Head of caudate nucleus (tissue), 42 donors: ENCODE measurements at places on chromosomes 2 and 18.
A peak's percentile ranks its signal among the peaks of the same experiment; 100 is the strongest.

DNA sequence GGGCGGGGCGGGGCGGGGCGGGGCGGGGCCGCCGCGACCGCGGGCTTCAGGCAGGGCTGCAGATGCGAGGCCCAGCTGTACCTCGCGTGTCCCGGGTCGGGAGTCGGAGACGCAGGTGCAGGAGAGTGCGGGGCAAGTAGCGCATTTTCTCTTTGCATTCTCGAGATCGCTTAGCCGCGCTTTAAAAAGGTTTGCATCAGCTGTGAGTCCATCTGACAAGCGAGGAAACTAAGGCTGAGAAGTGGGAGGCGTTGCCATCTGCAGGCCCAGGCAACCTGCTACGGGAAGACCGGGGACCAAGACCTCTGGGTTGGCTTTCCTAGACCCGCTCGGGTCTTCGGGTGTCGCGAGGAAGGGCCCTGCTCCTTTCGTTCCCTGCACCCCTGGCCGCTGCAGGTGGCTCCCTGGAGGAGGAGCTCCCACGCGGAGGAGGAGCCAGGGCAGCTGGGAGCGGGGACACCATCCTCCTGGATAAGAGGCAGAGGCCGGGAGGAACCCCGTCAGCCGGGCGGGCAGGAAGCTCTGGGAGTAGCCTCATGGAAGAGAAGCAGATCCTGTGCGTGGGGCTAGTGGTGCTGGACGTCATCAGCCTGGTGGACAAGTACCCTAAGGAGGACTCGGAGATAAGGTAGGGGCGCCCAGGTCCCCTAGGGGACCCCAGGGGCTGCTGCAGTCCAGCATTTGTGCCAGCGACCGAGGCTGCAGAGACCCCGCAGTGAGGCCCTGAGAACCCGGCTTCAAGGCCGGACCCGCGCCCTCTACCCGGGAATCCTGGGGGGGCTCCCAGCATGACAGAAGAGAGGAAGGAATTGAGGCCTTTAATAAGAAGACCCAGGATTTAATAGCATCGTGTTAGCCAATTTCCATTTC is at the start of gene KHK:
KHK (plus strand) TSS at position 49 of the 870 bp plus-strand sequence; CDS start at position 537, 488 bp downstream.
- DNase-seq: peak; percentile 67

- DNase-seq: no peak
Observed at GRCh38 chr18:58662118-58662517, 9.1 kb upstream of the MALT1 start.

- no peak for DNase-seq
Observed at GRCh38 chr18:56550121-56550520, 88.3 kb downstream of the TXNL1 start.

- no peak for DNase-seq
Observed at GRCh38 chr2:26471766-26472706, 5.9 kb downstream of the OTOF start.

DNA sequence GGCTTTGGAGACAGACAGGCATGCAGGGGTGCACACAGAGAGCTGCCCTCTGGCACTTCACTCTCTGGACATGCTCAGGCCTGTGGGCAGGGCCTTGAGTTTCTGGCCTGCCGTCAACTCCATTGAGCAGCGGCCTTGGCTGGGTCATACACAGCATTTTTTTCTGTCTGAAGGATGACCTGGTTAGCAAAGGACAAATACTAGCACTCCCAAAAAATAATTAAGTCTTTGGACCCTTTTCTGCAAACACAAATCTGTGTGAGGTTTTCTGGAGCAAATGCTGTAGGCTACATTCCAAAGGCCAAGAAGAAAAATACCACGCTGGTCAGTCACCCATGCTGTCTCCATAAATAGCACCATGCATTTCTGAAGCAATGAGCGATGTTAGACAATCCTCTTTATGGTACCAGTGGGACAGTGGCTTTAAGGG is 124.7 kb upstream of the CTAGE1 start:
- no peak for DNase-seq

- no peak for DNase-seq
Observed at GRCh38 chr2:158904627-158905177, 63.7 kb upstream of the TANC1 start.

DNA sequence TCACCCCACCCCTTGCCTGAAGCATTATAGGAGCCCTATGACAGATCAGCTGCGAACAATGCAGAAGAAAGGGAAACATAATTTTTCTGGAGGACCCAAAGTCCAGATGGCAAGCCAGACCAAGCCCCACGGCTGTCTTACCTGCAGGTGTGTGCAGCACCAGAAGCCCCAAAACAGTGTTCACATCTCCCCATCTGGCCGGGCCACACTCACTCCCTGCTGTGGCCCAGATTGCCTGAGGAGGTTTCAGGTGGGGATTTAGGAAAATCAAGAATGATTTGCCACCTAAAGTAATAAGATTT is 11.7 kb upstream of the STK17B start:
- no peak for DNase-seq

GRCh38 chr2:5592916-5593315 is 99.3 kb upstream of the SOX11 start:
- no peak for DNase-seq

GRCh38 chr18:46343931-46344372 is 239.8 kb downstream of the HAUS1 start:
- DNase-seq: no peak

GRCh38 chr2:55175254-55176093 is 56.6 kb downstream of the CLHC1 start:
- DNase-seq: no peak

- no peak for DNase-seq
Observed at GRCh38 chr18:34880403-34880802, 160.8 kb upstream of the MAPRE2 start.

DNA sequence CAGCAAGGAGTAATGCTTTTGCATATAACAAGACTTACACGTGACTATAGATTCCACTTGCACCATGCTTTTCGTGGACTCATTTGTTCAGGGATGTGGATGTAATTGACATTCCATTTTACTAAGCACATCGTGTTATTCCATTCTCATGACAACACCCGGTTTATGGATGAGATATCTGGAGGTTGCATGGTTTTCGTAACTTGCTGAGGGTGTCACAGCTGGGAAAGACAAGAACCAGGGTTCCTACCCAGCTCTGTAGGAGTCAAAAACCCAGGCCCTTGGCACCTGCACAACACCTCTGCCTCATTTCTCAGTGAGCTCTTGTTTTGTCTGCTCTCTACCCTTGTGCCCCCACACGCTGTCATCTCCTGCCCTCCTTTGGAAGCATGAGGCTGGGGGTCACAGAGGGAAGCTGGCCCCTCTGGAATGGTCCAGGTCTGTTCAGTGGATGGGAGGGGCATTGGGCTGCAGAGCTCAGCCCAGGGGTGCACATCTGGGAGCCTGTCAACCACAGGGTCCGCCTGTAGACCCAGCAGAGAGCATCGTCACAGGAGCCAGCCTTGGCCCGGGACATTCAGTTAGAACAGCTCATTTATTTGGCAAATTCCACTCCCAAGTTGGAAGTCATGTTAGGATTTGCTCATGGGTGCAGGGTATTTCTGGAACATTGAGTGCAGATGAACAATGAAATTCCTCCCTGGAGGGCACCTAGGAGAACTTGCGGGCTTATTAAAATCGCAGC is 120.1 kb upstream of the TWIST2 start:
- no peak for DNase-seq

- no peak for DNase-seq
Observed at GRCh38 chr2:137943678-137944347, 20.5 kb upstream of the HNMT start.

DNA sequence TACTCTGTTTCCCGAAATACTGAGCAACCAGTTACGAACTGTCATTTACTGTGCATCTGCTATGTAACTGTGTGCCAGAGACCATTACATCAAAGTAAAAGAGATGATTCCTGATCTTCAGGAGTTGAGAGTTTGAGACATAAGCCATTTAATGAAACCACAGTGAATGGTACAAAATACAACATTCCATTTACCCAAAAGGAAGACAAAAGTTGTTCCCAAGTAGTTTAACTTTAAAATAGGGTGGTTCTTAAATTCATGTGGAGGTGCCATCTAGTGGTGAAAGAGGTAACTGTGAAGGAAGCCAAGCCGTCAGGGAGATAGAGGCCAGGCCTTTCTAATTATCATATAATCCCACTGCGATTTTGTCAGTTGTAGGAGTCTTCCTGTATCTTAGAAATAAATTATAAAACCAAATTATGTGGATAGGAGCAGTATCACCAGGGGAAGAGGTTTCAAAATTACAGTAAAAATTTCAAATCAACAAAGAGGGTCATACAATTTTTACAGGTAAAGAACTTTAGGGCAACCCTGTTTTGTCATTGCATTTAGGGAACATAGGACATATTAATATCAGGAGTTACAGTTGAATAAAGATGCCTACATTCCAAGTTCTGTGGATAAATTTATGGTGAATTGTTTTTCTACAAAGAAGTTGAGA is 67.7 kb downstream of the EPAS1 start:
- no peak for DNase-seq

GRCh38 chr2:15159751-15160177 is 401.4 kb downstream of the NBAS start:
- DNase-seq: peak; percentile 81

DNA sequence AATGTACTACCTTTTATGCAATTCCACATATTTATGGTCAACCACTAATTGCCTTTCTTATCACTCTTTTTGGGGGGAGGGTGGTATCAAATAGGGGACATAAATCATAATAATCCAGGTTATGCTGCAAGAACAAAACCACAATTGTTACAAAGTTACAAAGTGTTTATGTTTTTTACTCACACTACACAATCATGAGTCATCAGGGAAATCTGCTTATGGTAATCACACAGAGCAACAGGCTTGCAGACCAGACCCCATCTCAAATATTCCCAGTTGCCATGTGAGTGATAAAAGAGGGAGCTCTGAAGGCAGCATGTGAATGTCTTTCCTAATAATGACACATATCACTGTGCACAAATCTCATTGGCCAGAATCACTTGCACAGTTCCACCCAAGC is 304.7 kb upstream of the TMEFF2 start:
- no peak for DNase-seq

GRCh38 chr18:10398571-10398970 is 55.9 kb upstream of the APCDD1 start:
- no peak for DNase-seq

DNA sequence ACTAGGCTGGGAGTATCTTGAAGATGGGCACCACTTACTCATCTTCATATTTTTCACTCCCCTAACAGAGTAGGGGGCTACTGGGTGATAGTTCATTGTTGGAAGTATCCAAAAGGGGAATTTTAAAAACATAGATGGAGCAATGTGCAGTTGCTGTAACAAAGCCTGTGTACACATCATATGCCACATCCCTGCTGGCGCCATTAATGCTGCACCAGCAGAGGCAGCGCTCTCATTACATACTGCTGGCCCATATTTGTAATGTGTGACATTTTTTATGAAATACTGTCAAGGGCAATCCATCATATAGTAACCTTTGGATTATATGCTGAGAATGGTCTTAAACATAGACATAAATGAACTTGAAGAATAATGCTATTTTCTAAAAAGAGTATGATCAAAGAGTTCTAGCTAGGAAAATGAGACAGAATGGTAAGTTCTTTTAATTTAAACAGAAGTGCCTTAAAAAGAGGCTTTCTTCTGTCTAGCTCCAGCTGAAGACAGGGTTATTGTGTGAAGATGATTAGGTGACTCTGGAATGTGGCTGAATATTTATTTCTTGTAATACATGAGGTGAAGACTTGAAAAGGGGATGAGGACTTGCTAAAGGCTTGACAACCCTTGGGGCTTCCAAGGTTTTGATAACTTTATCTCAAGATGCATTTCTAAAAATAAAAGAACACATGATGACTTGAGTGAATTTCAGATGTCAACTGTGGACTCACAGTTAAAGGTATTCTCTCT is 2.4 kb upstream of the TMEM178A start:
- DNase-seq: no peak

GRCh38 chr18:77559274-77559910 is 309.7 kb downstream of the GALR1 start:
- no peak for DNase-seq

- DNase-seq: no peak
Observed at GRCh38 chr2:30272761-30273573, 41.6 kb downstream of the LBH start.

DNA sequence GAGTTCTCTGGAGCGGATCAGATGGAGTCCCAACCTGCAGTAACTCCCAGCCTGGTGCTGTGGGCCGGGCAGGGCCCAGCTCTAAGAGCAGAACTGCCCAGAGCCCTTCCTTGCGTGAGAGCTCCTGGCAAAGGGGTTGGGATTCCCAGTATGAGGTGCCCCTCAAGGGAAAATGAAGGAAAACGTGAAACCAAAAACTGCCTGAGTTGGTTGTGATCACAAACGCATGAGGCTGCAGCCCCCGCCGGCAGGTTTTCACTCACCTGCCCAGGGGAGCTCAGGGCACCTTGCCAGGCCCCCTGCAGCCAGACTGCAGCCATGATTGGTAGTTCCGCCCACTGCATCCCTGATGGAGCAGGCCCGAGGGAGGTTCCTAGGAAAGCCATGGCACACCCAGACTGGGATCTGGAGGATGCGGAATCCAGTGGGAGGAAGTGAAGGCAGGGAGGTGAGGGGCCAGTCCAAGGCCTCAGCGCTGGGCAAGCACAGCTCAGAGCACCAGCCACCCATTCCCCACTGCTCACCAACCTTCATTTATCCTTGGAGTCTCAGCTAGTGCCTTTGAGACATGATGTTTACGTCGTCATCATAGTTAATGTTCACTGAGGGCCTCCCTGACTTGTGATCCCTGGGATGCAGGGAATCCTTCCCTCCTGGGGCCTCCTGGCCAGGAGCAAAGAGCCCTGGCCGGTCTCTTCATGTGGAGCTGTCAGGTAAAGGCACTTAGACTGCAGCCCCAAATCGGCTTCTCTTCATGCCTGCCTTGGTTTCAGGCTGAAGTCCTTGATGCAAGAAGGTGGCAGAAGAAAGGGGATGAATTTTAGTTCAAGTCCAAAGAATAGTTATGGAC is 103.2 kb downstream of the INHBB start:
- no peak for DNase-seq

DNA sequence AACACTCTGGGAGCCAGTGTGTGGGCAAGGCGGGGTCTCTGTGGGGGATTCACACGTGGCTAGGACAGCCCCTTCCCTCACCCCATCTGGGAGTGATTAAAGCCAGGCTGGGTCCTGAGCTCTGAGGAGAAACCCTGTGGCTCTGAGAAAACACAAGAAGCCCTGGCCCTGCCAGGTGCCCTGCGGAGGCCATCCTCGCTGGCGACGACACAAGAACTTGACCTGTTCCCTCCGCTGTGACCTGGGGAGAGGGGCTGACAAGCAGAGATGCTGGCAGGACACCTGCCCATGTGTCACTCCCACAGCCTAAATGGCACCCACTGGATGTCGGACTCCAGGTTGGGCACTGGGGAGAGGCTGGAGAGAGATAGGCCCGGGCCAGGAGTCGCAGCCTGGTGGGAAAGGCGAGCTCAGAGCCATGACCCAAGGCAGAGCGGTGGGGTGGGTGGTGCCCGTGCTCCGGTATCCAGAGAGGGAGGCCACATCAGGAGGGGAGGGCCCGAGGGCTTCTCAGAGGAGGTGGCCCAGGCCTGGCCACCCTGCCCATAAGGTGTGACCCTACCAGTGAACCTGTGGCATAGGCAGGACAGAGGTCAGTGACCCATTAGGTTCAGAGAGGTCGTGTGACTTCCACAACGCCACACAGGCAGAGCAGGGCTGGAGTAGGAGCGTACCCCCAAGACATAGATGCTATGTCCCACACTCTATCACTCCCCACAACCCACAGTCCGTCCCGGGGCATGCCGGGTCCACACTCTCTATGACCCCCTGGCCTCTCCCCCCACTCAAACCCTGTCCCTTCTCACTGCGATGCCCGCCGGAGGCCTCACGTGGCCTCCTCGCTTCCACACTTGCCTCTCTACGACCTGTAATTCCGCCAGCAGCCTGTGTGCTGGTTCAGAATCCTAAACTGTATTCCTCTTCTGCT is 59.4 kb upstream of the HPCAL1 start:
- DNase-seq: no peak

- DNase-seq: no peak
Observed at GRCh38 chr2:60262178-60262577, 291.3 kb downstream of the BCL11A start.

GRCh38 chr2:74735564-74735963 is 81.5 kb downstream of the SEMA4F start:
- no peak for DNase-seq
